Kidney (tissue), 22 donors: ENCODE measurements at places on chromosomes 13 and 19. TPM values are rescaled to one million over a fixed set of nuclear protein-coding genes. Genes with fewer than 3 reads are reported as not detected.

DNA sequence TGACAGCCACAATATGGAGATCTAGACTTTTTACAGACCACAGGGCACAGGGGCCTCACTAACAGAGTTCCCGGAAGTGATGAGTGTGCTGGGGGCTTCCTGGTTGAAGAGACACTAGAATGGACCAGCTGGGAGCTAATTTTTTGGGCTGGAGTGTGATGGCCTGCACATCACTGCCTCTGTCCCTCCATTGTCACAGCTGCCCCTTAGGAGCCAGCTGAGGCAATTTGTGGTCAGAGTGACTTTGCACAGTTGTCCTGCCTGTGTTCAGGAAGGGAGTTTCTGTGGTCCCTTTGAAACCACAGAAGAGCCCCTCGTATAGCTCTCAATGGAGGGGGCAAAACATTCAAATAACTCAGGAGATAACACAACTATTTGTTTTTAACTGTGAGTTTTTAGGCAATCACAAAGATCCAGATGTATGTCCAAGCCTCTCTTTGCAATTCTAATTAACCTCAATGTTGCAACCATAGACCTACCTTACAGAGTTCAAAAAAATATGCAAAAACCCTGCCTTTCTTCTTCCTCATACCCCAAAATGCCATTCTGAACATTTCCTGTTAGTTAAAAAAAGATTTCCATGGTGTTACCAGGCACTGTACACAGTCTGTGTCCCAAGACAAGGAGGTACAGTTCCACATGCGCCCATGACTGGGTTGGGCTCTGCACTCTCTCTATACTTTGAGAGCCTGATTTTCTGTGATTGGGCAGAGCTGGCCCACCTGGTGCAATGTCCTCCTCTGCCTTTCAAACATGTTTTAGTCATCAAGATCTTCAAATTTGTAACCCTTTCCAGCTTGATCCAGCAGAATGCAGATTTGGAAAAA, 2.4 kb downstream of the ALOX5AP start:
- DNase-seq, result no peak

- DNase-seq, result no peak
Observed at GRCh38 chr13:79392882-79393563, 13.0 kb downstream of the RBM26 start.

The CLEC17A gene
- 0.76 TPM for total RNA-seq

DNA sequence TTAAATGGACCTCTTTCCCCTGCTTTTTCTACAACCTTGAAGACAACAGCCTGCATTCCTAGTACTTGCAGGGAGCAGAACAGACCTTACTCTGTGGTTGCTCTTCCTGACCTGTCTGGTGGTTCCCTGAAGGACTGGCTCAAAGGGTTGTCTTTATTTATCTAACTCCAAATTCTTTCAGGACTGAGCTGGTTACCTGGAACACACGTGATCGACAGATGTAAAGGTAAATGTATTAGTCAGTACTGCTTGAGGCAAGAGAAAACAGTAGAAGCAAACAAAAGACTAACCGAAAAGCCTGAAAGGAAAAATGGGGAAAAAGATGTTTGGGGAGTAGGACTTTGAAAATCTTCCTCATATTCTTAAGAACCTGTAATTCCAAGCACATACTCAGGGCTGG, 17.9 kb downstream of the ZNF558 start:
- DNase-seq, result no peak

The IQCN gene
- total RNA-seq, result 6.3 TPM

The OR10H1 gene
- total RNA-seq, result 0.09 TPM

GRCh38 chr13:49446473-49446872, 2.4 kb downstream of the SETDB2 start:
- DNase-seq, result no peak

DNA sequence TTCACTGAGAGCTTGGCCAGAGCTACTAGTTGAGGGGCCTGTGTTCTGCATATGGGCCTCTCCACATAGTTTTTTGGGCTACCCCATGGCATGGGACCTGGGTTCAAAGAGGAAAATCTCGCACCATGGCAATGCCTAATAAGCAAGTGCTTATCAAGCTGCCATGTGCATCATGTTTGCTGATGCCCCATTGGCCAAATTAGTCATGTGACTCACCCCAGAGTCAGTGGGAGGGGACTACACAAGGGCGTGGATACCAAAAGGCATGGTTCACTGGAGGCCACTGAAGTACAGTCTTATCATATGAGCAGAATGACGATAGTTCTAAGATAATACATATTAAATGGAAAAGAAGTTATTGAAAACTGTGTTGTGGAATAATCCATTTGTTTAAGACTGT, 214.8 kb downstream of the LMO7 start:
- no peak for DNase-seq

The ZNF468 gene
- 21.1 TPM for total RNA-seq

DNA sequence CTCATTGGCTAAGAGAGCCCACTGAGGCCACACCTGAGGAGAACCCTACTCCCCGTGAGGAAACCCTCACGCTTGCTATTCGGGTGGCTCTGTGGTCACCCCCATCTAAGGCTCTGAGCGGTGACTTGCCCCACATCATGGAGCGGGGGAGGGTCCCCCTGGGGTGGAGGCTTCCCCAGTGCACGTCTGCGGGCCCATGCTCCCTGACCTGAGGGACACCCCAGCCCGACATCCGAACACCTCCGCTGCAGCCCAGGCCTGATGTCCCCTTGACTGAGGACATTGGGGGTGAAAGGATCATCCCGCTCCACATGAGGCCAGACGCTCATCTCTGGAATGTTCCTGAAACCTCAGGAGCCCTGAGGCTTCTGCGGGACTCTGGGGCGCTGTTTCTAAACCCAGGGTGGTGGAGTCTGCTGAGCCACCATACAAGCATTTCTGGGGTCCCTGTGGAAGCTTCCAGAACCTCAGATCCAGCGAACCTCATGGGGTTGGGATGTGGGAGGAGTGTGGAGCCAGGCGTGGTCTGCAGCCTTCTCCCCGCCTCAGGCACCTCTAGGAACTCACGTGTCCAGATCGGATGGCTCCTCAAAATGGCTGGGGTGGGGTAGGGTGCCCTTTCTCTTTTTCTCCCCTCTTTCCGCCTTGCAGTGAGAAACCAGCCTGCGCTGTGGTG, 19.9 kb downstream of the TMED1 start:
- no peak for DNase-seq

The AMH gene
- 1.0 TPM for total RNA-seq

DNA sequence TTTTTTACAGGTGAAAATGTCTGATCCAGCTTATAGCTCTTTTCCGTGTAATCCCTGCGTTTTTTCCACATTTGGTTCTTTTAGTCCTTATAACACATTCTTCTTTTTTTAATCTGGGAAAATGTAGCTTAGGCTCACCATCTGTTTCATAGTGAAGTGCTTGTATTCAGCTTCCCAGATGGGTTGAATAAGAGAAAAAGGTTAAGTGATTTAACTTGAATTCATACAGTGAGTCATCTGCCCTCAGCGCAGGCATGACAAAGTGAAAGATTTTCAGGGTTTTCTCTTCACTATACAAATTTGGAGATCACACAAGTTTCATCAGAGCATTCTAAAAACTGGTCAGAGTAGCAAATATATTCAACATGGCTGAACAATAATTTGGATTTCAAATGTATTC, 224.8 kb downstream of the SPRY2 start:
- no peak for DNase-seq

GRCh38 chr13:46639033-46639981, 86.3 kb downstream of the LRCH1 start:
- peak; percentile 52 for DNase-seq

The TMEM147 gene
- 76.9 TPM for total RNA-seq

The ZNF737 gene
- 22.7 TPM for total RNA-seq

DNA sequence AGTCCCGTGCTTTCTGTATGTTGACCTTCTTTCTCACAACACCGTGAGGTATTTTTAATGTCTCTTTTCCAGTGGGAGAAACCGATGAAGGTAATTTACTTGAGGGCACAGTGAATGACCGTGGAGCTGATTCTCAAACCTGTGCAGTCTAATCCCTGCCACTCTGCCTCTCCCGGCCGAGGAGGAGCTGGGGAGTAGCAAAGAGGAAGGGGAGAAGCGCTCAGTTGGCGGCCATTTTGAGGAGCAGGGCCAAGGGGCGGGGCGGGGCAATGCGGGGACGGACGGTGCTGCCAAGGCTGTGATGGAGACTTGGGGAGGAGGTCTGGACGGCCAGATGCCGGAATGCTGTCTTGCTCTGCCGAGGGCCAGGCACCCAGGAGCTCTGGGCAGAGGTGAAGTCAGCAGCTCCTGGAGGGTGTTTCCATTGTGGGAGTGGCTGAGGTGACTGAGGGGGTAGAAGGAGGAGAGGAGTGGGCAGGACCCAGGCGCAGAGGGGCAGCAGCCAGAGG, 12.4 kb upstream of the RANBP3 start:
- DNase-seq, result no peak

The KIR2DL3 gene
- total RNA-seq, result 0.25 TPM

- no peak for DNase-seq
Observed at GRCh38 chr13:82766732-82767321, 1115.4 kb downstream of the SLITRK1 start.

- DNase-seq, result peak; percentile 61
Observed at GRCh38 chr19:10104665-10105508, 1.3 kb upstream of the PPAN start.

The ATP8B3 gene
- 3.6 TPM for total RNA-seq

The SERPINE3 gene
- total RNA-seq, result not detected

The PROZ gene
- total RNA-seq, result not detected

DNA sequence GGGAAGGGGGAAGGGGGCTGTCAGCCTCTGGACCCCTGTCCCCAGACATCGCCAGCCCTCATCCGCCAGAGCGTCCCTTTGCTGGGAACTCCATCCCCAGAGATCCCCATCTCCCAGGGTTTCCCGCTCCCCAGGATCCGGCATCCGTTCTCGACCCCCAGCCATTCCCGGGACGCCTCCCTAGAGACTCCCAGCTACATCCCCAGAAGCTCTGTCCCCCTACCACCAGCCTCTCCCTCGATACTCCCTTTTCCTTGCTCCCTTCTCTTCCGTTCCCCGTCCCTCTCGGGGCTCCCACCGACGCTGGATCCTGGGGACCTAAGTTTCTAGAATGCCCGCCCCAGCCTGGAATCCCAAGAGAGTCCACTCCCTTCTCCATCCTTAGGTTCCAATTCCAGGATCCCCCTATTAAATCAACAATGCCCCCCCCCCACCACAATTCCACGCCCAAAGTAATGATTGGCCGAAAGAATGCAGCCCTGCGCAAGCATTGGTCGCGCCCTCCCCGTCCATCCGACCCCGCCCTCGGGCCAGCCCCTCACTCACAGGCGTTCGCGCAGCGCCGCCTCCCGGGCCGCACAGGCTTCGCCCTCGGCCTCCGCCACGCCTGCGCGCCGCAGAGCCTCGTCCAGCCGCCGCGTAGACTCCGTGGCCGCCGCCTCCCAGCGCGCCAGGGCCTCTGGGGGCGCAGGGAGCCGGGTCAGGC, 3.2 kb downstream of the CCDC194 start:
- peak; percentile 97 for DNase-seq

- DNase-seq, result no peak
Observed at GRCh38 chr13:60590800-60591747, 194.1 kb downstream of the TDRD3 start.

The TJP3 gene
- total RNA-seq, result 26.5 TPM

GRCh38 chr13:37187105-37187504, 81.6 kb upstream of the CSNK1A1L start:
- no peak for DNase-seq

- no peak for DNase-seq
Observed at GRCh38 chr13:106589716-106590115, 21.8 kb upstream of the ARGLU1 start.

DNA sequence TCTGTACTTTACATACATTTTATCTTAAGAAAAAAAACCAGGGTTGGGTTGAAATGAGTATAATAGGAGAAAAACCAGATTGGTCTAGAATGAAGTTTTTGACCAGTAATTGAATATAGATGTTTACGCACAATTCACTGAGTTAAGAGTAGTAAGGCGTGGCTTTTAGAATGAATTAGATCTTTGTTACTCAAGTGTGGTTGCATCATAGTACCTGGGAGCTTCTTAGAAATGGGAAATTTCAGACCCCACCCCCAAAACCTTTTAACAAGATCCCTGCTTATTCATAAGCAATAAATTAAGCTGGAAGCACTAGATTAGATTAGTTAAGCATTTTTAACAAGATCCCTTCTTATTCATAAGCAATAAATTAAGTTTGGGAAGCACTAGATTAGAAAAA, 28.7 kb upstream of the LMO7 start:
- no peak for DNase-seq

GRCh38 chr13:36717966-36718545, 44.2 kb downstream of the SERTM1 start:
- no peak for DNase-seq

DNA sequence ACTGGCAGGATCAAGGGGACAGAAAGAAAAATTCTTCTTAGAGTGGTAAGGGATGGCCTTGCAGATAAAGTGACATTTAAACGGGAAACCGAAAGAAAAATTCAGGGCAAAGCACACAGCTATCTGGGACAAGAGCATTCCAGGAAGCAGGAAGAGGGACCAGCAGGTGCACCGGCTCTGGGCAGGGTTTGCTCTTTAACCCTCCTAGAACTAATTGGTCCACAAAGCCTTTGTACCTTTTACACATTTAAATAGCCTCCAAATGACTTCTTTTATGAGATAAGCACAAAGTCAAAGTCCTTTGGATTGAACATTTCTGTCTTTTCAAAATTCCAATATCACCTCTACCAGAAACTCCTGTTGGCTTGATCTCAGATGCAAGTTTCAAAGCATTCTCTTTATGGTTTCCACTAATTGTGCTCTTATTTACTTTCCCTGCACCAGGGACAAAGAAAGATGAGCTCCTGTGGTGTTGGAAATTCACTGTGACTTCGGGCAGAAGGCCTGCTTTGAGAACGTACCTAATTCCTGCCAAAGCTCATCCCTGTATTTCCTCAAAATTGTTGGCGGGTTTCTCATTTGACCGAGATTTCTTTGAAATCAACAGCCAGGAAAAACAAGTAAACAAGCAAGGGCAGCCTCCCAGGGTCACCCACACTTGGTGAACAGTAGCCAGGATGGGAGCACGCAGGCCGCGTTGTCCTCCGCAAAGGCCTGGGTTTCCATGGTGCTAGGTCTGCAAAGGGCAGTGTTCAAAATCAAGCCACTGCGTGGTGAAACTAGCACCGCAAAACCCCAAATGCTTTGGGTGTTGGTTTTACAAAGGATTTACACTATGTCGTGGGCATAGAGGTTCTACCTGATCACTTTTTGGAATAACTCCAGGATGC, 98.6 kb downstream of the IRS2 start:
- DNase-seq, result no peak

- no peak for DNase-seq
Observed at GRCh38 chr13:95184317-95184716, 116.9 kb downstream of the ABCC4 start.

GRCh38 chr19:58498316-58499020, 13.3 kb downstream of the SLC27A5 start:
- DNase-seq, result no peak

DNA sequence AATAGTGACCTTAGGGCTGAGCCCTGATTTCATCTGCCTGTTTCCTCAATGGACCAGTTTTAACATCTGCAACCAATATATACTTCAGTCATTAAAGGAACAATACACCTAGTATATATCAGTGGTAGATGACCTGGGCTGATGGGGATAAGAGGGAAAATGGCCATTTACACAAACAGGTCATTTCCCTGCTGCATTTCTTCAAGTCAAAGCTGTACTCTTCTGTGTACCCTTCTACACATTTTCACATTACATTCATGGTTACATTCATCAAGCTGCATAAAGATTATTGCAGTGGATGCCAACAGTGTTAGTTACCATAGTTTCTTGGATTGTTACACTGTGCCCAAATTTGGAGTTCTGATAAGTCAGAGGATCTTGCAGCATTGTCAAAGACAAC, 81.2 kb upstream of the RAP2A start:
- DNase-seq, result no peak
